ENCODE measurements at places on chromosomes 11 and 22.

DNA sequence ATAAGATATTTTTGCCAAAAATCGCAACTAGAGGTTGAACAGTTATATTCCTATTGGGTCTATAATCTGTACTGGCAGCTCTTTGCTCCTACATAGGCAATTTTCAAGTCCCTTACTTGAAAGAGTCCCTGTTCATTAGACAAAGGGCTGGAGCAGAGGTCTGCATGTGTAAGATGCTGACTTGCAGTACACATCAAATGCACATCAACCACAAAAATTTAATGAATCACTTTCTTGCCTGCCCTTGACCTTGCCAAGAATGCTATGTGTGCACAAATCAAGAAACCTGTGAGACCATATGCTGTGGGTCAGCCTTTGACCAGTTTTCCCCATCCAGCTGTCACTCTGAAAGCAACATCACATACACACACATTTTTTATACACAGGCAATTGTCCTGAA, 661.5 kb downstream of the LRRC4C start:
- DNase-seq = peak; percentile 16

- peak; percentile 83 for DNase-seq
These were observed 115.0 kb downstream of the MN1 start for GRCh38 chr22:27686534-27686933.

- DNase-seq = no peak
These were observed 186.5 kb upstream of the TENM4 start for GRCh38 chr11:79627281-79627680.

DNA sequence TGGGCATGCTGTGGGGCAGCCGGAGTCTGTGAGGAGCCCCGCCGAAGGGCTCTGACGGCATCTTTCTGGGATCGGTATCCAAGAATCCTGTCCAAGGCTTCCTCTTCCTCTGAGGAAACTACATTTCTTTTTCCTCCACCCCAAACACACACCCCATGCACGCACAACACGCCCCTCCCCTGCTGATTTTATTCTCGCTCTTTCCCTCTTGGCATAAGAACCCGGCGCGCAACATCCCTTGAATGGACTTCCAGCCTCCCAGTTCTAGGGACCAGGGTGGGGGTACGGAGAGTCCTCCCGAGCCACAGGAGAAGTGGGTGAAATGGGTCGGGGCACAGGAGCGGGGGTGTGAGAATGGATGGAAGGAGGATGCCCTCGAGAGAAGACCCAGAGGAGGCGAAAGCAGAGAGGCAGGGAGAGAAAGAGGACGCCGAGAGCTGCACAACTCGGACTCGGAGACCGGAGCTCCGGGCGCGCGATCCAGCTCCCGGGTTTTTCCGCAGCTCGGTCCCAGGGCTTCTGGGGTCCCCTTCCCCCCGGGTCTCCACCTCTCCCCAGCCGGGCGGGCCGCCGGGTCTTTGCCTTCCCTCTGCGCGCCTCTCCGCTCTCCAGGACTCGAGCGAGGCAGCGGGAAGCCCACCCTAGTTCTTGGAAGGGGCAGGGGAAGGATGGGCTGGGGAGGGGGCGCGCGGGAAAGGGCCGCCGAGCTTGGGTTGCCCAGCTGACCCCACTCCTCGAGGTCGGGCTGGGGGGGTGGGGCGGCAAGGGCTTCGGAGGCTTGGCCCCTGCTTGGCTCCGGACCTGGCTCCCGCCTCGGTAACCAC, 1.5 kb upstream of the LARGE1 start:
- peak; percentile 28 for DNase-seq

DNA sequence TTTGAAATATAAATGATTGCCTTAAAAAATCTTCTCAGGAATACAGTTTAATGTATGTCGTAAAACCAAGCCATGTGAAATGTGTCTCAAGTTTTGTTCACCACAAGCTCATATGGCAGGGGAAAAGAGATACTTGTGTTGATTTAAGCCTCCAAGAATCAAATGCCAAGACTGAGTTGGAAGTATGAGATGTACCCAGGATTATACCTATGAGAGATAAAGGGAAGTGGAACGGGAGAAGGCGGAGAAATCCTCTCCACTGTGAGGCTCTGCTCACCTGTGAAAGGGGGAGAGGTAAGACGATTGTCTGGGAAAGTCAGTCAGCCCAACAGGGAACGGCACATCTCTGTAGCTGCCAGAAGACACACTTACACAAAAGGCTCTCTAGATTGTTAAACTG, 124.8 kb downstream of the TRPC6 start:
- DNase-seq = no peak

GRCh38 chr22:44578516-44579230, 80.6 kb upstream of the RTL6 start:
- DNase-seq = no peak

GRCh38 chr11:123654566-123655081, at the start of gene SCN3B:
Gene SCN3B (minus strand): TSS chr11:123654624. CDS start chr11:123653801, 823 bp downstream.
- DNase-seq = peak; percentile 81

- DNase-seq = no peak
These were observed 405.5 kb downstream of the MIAT start for GRCh38 chr22:27062910-27063309.

GRCh38 chr11:45850446-45850845, 3.2 kb downstream of the CRY2 start:
- peak; percentile 41 for DNase-seq

DNA sequence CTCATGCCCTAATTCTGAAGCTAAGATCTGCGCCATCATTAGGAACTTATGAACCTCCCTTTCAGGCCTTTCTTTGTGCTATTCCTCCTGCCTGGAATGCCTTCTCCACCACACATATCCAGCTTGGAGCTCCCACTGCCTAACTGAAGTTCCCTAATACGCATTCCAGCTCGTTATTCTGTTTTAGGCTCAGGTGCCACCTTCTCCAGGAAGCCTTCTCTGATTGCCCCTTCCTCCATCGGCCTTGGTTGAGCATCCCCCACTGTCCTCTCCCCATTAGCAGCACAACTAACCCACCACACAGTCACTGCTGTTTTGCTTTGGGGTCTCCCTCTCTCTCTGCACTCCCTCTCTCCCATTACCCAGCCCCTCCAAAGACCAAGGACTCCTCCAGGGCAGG, 5.2 kb downstream of the CRYBB1 start:
- no peak for DNase-seq

DNA sequence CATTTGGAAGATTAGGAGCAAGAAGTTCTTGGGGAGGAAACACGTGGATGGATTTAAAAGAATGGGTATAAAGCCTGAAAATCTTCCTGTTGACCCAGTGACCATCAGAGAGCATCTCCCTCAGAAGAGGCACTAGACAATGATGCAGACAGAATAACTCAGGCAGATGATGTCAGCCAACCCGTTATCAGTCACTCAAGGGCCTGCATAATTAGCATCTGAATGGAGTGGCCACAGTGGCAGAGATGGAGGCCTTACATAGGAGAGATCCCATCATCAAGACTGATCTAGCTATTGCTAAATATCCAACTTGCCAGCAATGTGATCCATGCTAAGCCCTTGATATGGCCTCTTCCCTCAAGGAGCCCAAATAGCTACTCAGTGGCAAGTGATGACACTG, 70.7 kb upstream of the CD82 start:
- no peak for DNase-seq

DNA sequence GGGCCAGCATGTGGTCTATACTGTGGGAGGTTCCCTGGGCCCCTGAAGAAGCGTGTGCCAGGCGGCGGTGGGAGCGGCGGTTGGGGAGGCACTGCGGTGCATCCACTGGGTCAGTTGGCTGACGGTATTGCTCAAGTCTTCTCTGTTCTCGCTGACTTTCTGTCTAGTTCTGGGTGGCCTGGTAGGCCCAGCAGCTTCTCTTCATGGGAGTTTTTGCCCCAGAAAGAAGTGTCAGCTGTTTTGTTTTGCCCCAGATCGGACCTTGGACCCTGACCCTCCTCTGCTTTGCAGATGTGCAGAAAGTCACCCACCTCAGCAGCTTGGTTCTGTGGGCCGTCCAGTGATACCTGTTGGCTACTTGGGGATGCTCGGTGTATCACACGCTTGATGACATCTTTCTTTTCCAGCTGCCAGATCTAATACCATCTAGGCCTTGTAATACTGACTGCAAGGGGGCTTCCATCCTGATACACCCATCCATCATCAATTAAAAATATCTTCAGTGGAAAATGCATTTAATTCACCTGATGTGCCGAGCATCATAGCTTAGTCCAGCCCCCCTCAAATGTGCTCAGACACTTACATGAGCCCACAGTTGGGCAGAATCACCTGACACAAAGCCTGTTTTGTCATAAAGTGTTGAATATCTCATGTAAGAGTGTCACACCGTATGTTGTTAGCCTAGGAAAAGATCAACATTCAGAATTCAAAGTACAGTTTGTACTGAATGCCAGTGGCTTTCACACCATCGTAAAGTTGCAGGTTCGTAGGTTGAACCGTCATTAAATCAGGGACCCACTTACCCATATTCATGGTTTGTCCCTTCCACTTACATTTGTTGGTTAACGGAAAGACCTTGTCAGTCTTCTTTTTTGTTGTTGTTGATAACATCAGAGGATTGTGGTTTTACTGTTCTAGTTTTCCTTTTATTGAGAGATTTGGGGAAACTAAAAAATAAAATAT, 13.9 kb downstream of the ZBED4 start:
- no peak for DNase-seq

GRCh38 chr11:75499423-75500190, 26.1 kb downstream of the GDPD5 start:
- DNase-seq = peak; percentile 94

DNA sequence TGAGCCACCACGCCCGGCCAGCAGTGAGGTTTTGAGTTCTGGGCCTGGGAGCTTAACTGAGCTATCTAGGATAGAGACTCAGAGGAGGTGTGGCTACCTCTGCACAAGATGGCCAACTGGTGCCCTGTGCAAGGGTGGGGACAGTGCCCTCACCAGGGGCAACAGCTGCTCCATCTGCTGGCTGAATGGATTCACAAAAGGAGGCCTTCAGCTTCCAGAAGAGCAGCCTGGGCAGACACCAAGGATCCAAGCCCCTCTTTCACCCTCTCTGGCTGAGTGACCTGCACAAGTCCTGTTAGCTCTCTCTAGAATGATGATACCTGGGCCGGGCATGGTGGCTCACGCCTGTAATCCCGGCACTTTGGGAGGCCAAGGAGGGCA, 33.5 kb upstream of the BAIAP2L2 start:
- DNase-seq = no peak

DNA sequence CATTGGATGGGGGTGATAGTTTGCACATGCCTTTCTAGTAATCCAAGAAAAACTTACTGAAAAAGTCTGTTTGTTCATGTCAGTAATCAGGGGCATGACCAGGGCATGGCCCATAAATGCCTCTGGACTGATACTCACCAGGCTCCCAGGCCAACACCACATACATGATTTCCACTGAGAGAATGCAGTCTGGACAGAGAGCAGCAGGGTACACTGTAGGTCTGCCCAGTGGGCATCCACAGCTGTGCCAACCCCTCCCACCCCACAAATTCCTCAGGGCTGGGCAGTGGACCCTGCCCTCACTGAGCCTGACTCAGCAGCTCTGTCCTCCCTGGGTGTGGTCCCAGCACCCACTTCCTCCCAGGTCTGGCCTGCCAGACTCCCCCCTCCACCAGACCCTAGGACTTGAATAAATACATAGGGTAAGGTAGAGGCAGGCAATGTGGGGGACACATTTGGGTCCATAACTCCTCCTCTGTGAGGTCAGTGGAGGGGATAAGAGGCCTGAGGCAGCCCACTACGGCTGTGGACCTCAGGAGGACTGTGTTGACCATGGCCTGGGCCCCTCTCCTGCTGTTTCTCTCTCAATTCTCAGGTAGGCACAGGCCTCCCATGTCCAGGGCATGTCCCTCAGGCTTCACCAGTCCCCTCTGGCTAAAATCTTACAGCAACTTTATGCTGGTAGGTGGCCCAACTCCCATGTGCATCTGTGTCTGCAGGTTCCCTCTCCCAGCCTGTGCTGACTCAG, 92.2 kb upstream of the TOP3B start:
- no peak for DNase-seq

DNA sequence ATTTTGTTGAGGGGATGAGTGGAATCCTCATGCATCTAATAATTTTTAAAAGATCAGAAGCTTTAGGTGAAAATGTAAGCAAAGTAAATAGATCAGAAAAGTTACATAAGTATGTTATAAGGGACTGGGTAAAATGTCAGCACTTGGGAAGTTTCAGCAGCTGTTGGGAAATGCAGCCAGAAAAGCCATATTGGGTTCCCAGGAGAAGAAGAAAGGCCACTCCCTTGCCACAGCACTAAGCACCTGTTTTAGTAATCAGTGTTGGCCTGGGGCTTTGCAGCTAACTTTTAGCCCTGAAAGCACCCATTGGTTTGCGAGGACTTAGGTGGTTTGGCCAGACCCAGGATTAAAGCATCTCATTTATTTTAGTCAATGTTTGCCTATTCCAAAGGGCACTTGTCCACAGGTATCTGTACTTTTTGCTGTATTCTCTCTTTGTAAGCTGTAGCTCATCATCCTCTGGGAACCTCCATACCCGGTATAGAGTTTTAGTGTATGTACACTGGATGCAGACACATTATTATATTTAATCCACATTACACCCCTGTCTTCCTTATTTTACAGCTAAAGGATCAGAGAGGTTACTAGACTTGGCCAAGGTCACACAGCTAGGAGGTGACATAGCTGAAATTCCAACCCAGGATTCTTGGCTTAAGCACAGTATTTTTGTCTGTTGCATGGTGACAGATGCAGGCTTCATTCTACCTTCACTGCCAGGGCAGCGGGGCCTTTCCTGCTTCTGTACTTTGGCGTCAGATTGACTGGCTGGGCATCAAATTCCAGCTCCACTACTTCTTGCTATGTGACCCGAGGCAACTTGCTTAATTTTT, 127.7 kb upstream of the SESN3 start:
- DNase-seq = no peak

DNA sequence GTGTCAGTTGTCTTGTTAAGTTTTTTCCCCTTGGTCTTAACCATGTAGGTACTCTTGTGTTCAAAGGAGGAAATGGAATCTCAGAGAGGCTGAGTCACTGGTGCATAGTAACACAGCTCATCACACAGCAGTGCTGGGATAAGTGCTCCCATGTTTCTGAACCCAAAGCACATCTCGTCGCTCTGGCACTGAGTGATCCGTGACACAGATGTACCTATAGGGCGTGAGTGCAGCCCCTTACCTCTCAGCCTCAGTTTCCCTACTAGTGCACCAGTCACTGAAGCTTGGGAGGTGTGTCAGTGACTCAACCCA, 234.0 kb downstream of the ST3GAL4 start:
- DNase-seq = no peak

GRCh38 chr11:33147559-33147958, 13.7 kb downstream of the CSTF3 start:
- peak; percentile 31 for DNase-seq

GRCh38 chr22:49296561-49296960, 531.1 kb downstream of the BRD1 start:
- DNase-seq = no peak

- no peak for DNase-seq
These were observed 22.6 kb upstream of the GNAZ start for GRCh38 chr22:23047742-23048141.

GRCh38 chr11:28384418-28384817, 276.2 kb downstream of the METTL15 start:
- DNase-seq = peak; percentile 99

DNA sequence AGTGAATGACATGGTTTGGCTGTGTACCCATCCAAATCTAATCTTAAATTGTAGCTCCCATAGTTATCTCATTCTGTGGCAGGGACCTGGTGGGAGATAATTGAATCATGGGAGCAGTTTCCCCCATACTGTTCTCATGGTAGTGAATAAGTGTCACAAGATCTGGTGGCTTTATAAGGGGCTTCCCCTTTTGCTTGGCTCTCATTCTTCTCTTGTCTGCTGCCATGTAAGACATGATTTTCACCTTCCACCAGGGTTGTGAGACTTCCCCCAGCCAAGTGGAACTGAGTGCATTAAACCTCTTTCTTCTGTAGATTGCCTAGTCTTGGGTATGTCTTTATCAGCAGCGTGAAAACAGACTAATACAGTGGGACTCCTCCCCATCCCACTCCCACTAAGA, 11.1 kb downstream of the OR5A2 start:
- no peak for DNase-seq

All from iris pigment epithelial cell (primary cell).